ENCODE measurements at places on chromosomes 1 and 21.

- DNase-seq, result no peak
Observed at GRCh38 chr1:159983681-159984080, 29.6 kb upstream of the SLAMF9 start.

DNA sequence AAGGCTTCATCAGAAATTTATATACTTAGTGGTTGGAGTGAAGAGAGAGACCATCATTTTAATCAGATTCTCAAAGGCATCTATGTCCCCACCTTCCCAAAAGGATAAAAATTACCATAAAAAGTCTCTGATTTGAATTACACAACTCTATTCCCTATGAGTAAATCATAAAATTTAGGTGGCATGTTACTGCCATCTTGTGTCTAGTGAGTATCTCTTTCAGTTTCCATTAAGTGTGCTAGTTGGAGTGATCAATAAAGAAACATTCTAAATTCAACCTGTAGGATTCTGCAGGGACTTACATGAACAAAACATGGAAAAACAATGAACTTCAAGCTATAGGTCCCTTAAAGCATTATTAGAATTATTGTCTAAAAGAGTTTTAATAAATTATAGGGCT lies 655.4 kb downstream of the LTN1 start:
- DNase-seq, result peak; percentile 59

- no peak for DNase-seq
Observed at GRCh38 chr1:231707407-231707806, 80.8 kb downstream of the DISC1 start.

DNA sequence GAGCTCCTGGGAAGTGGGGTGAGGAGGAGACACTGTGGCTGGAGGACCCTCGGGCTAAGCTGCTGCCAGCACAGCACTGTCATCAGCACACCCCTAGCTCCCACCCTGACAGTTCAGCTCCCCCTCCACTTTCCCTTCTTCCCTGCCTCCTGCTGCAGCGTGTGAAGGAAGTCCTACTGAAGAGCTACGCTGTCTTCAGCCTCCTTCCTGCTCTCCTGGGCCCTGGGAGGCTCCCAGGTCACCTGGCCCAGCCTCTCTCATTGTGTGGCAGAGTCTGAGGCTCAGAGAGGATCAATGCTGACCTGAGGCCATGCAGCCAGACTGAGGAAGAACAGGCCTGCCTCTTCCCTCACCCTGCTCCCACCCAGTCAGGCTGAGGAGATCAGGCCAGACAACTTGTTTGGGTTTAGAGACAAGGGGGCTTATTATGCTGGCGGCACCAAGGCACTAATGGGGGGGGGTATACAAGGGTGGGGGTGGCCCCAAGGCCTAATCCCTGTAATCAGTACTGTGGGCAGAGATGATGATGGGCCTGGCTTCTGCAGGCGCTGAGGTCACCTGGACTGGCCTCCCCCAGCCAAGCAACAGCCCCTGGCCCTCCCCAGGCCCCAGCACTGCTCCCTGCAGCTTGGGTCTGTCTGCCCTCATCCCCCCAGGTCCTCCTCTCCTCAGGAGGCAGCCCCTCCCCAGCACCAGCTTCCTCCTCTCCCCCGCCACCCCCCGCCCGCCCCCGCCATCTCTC lies 9.1 kb downstream of the NES start:
- DNase-seq, result no peak
